ENCODE measurements at places on chromosomes 1 and 21. TPM values are rescaled to one million over a fixed set of nuclear protein-coding genes. Genes with fewer than 3 reads are reported as not detected.

Gene CYP4X1
- not detected for total RNA-seq

Gene RAB42
- 3.9 TPM for total RNA-seq

Gene TNNT2
- 0.24 TPM for total RNA-seq

Gene FOXD2
- 0.66 TPM for total RNA-seq

Gene RPS8
- 1,748 TPM for total RNA-seq

Gene CD34
- total RNA-seq, result not detected

Gene ZMYM4
- total RNA-seq, result 12.7 TPM

Gene PRAMEF14
- total RNA-seq, result not detected

Gene KDM5B
- 19.2 TPM for total RNA-seq

Gene FMN2
- 4.0 TPM for total RNA-seq

Gene VASH2
- 3.7 TPM for total RNA-seq

Gene ZNF683
- not detected for total RNA-seq

Gene SLAMF9
- 0.68 TPM for total RNA-seq

Gene CYP4A11
- total RNA-seq, result not detected

Gene PBX1
- total RNA-seq, result 13.5 TPM

Gene GNAT2
- total RNA-seq, result 0.09 TPM

Gene CIART
- 2.2 TPM for total RNA-seq
